ENCODE measurements at places on chromosomes 5 and 9.

- no peaks in the 10 kb centered on the region for H3K36me3 ChIP-seq
- no peak for DNase-seq
- H3K4me3 ChIP-seq, result no peak overlapping the region
- no peak overlapping the region for H3K27ac ChIP-seq
- H3K4me1 ChIP-seq, result peaks cover 4% of the 10 kb centered on the region
These were observed 40.8 kb upstream of the LARP1 start for GRCh38 chr5:154714266-154714986.

DNA sequence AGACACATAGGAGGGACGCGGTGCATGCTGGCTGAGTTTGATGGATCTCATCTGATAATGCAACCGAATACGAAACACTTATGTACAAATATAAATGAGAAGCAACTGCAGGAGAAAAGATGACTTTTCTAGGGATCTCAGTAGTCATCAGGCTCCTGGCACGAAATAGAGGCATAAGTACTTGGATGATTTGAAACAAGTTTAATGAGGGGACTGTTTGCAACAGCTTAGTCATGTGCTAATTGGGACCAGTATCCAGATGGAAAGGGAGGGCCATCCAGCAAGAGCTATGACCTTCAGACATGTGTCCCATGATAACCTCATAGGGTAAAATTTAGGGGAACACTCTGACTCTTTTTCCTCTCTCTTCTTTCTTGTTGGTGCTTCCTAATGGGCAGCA is 123.0 kb downstream of the EGFLAM start:
- no peaks in the 10 kb centered on the region for H3K27me3 ChIP-seq
- H3K4me3 ChIP-seq, result no peak overlapping the region
- H3K27ac ChIP-seq, result no peak overlapping the region
- no peak for DNase-seq
- no peaks in the 10 kb centered on the region for H3K4me1 ChIP-seq

DNA sequence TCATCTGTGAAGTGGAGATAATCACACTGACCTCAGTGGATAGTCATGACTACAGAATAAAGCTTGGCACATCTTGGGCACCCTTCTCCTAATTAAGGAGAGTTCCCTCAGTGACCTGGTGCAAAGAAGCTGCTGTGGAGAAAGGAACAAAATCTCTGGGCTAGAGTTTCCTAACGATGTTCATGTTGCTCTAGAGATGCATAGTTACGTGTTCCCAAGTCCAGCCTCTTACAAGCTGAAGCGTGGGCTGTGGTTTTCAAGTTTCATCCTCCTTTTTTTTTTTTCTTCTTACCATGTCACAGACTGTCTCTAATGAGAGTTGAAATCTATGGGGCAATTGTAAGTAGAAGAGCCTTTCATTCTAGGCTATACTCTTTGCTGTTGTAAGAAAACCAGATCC is 113.8 kb downstream of the DOCK8 start:
- no peaks in the 10 kb centered on the region for H3K36me3 ChIP-seq
- no peak for DNase-seq
- no peaks in the 10 kb centered on the region for H3K4me1 ChIP-seq
- H3K27ac ChIP-seq, result no peak overlapping the region
- no peak overlapping the region for H3K4me3 ChIP-seq

- peak overlapping the region; percentile 50 for H3K4me3 ChIP-seq
- H3K36me3 ChIP-seq, result no peaks in the 10 kb centered on the region
- H3K27me3 ChIP-seq, result no peaks in the 10 kb centered on the region
- peak overlapping the region; percentile 23 for H3K27ac ChIP-seq
- DNase-seq, result no peak
- no peaks in the 10 kb centered on the region for H3K4me1 ChIP-seq
These were observed 45.9 kb downstream of the ANXA2R start for GRCh38 chr5:42994246-42994554.

DNA sequence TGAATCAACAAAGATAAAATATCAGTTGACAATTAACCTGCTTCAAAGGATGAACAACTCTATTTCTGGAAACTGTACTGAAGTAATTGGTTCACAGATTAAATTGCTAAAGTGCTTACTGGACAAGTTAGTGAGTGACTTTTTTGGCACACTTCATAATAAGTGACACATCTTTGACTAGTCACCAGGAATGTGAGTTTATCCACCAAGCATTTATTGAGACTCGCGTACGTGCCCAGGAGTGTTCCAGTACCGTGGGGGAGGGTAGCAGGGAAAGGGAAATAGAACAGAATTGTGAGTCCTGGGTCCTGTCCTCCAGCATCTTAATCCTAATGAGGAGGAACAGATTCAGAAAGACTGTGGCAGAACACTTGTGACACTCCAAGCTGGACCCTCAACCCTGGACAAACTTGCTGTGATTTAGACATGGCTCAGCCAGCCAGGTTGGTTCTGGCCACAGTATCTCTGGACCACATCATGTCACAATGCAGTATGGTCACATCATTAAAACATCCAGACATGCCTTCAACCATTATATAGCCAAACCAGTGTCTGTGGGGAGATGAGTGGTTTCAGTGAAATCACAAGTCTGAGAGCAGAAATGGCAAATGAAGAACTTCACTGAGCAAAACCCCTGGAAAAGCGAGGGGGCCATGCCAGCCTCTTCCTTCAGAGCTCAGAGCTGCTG is 623.1 kb downstream of the BNC2 start:
- H3K4me1 ChIP-seq, result peaks cover 5% of the 10 kb centered on the region
- H3K4me3 ChIP-seq, result no peak overlapping the region
- no peaks in the 10 kb centered on the region for H3K27me3 ChIP-seq

DNA sequence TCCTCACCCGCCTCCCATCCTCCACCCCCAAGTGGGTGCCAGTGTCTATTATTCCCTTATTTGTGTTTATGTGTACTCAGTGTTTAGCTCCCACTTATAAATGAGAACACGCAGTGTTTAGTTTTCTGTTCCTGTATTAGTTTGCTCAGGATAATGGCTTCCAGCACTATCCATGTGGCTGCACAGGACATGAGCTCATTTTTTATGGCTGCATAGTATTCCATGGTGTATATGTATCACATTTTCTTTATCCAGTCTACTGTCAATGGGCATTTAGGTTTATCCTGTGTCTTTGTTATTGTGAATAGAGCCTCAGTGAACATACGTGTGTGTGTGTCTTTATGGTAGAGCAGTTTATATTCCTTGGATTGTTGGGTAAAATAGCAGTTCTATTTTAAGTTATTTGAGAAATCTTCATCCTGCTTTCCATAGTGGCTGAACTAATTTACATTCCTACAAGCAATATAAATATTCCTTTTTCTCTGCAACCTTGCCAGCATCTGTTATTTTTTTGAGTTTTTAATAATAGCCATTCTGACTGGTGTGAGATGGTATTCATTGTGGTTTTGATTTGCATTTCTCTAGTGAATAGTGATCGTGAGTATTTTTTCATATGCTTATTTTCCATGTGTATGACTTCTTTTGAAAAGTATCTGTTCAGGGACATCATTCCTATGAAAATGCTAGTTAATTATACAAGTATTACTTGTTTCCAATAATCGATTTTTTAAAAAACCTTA is 164.0 kb upstream of the CCDC152 start:
- H3K36me3 ChIP-seq, result no peaks in the 10 kb centered on the region
- no peak overlapping the region for H3K4me3 ChIP-seq
- no peaks in the 10 kb centered on the region for H3K27me3 ChIP-seq

- H3K4me1 ChIP-seq, result no peaks in the 10 kb centered on the region
- no peaks in the 10 kb centered on the region for H3K27me3 ChIP-seq
- H3K36me3 ChIP-seq, result no peaks in the 10 kb centered on the region
- peak; percentile 36 for DNase-seq
- H3K4me3 ChIP-seq, result no peak overlapping the region
- no peak overlapping the region for H3K27ac ChIP-seq
These were observed 1217.9 kb upstream of the ACO1 start for GRCh38 chr9:31166516-31166915.

DNA sequence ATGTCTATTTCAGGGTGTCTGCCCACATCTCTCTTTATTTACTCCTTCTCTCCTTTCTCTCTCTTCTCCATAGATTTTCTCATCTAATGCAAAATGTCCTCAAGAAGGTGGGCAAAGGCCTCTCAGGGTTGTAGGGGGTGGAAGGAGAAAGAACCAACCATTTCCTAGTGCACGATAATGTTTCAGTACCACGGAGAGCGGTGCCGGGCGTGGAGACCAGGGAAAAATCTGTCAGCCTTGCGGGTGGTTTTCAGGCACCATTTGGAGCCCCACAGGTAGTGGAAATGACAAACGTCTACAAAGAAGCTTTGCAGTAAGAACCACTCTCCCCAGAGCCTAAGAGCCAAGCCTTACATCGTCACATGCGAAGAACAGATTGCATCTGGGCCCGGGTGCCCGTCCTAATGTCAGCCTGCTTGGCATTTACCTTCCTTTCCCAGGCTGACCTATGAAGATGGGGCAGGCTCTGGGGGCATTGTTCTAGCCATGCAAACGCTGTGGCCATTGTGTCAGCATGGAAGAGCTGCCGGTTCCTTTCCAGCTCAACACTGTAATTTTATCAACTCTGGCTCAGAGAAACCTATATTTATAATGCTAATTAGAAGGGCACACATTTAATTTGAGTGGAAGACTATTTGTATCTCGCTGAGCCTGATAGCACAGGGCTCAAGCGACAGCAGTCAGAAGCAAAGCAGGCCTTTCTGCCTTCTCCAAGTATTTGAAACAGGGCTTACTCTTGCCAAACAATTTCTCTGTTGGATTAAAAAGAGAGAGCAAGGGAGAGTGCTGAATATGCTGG is 430.1 kb upstream of the WWC1 start:
- no peaks in the 10 kb centered on the region for H3K36me3 ChIP-seq
- no peak overlapping the region for H3K4me3 ChIP-seq
- no peak overlapping the region for H3K27ac ChIP-seq
- H3K27me3 ChIP-seq, result no peaks in the 10 kb centered on the region
- DNase-seq, result peak; percentile 26

DNA sequence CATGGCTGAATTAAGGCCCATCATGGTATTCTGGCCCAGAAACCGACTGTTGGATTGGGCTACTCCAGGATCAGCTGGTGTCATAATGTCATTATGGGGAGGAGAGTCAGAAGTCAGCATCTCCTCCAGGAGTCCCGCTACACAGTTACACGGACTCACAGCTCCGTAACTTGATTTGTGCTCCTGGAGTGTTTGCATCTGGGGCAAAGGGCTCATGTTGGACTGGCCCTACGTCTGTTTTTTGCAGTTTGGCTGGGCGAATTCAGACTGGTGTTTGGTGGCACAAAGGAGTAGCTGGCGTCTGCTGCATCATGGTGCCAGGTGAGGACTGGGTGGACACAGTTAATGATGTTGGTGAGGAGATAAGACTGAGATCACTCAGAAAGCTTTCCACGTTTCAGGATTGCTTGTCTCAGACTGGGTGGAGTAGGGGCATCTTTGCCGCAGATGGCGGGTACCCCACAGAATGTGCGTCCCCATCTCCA is 31.3 kb downstream of the OR2V1 start:
- no peaks in the 10 kb centered on the region for H3K4me1 ChIP-seq
- H3K27me3 ChIP-seq, result no peaks in the 10 kb centered on the region
- H3K27ac ChIP-seq, result no peak overlapping the region
- H3K36me3 ChIP-seq, result no peaks in the 10 kb centered on the region
- DNase-seq, result no peak

DNA sequence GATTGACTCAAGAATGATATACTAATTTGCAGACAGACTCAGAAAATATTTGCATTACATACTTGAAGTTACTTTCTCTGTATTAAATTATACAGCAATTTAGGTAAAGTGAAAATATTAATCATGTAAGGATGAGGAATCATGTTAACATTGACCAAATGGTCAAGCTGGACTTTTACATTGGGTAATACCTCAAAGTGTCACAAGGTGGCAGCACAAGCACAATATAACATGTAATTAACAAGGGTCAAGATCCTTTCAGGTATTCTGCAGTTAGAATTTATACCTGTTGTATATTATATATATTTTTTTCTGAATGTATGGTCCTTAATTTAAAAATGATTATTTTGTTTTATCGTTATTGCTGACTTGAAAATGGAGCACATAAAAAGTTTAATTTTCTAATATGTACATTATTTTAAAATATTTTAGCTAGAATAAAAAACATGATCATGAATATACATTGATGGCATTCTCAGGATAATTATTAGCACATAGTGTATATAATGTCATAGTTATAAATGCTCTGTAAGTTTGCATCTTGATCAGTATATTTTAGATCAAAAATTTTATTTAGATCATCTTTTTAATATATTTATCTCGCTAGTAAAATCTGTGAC is 8.6 kb downstream of the HAPLN1 start:
- no peaks in the 10 kb centered on the region for H3K4me1 ChIP-seq
- no peak overlapping the region for H3K27ac ChIP-seq
- DNase-seq, result peak; percentile 73
- H3K4me3 ChIP-seq, result no peak overlapping the region
- no peaks in the 10 kb centered on the region for H3K36me3 ChIP-seq

DNA sequence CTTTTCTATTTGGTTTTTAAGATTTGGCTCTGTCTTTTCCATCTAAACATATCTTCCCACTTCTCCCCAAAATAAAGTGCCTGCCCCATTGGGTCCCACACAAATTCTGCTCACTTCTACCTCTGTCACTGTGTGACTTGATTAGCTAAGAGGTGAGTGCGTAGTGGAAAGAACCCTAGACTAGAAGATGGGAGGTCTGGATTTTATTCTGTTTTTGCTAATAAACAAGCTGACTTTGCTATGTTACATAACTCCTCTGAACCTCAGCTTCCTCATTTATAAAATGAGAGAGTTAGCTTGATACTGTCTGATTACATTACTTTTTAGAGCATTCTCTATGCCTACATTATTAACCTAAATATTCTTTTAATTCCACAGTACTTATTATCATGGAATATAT is 51.3 kb upstream of the PTGER4 start:
- no peaks in the 10 kb centered on the region for H3K4me1 ChIP-seq
- no peak overlapping the region for H3K27ac ChIP-seq
- H3K36me3 ChIP-seq, result no peaks in the 10 kb centered on the region
- H3K27me3 ChIP-seq, result no peaks in the 10 kb centered on the region

GRCh38 chr5:173925449-173926071 is 37.4 kb downstream of the CPEB4 start:
- peak overlapping the region; percentile 75 for H3K27ac ChIP-seq
- peaks cover 55% of the 10 kb centered on the region for H3K4me1 ChIP-seq
- H3K36me3 ChIP-seq, result no peaks in the 10 kb centered on the region
- DNase-seq, result peak; percentile 54
- no peaks in the 10 kb centered on the region for H3K27me3 ChIP-seq

DNA sequence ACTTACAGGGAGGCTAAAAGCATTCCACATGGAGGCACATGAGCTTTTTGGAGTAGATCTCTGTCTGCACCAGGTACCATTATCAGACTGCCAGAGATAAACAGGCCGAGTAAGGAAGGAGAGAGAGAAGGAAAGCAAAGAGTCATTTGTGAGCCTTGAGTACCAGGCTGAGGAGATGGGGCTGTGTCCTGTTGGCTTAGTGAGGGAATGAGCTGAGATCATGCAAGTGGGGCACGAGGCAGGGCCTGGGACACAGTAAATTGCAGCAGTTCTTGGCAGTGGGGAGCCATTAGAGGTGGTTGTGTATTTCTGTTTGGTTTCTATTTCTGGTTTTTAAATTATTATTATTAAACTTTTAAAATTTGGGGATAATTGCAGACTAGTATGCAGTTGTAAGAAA is 53.3 kb downstream of the TSTD2 start:
- no peaks in the 10 kb centered on the region for H3K4me1 ChIP-seq
- H3K27me3 ChIP-seq, result no peaks in the 10 kb centered on the region
- H3K4me3 ChIP-seq, result no peak overlapping the region
